ENCODE measurements at places on chromosomes 3 and 15. TPM values are rescaled to one million over a fixed set of nuclear protein-coding genes. Genes with fewer than 3 reads are reported as not detected.

Gene BDH1
- total RNA-seq: 2.5 TPM

Gene FAM219B
- 32.3 TPM for total RNA-seq

Gene STAB1
- total RNA-seq: not detected

Gene MASP1
- total RNA-seq: 0.06 TPM

Gene RIOX2
- total RNA-seq: 32.3 TPM

Gene EOMES
- total RNA-seq: 1.3 TPM

Gene TASOR
- total RNA-seq: 26.6 TPM

Gene ITGA11
- total RNA-seq: 2.9 TPM

Gene DENND4A
- total RNA-seq: 6.0 TPM

Gene SPSB4
- total RNA-seq: 0.13 TPM

Gene SUCNR1
- total RNA-seq: 0.16 TPM

Gene KIF23
- total RNA-seq: 91.2 TPM

Gene ARL6IP5
- total RNA-seq: 89.2 TPM

Gene EPHB1
- total RNA-seq: not detected

Gene TRMT10C
- 33.0 TPM for total RNA-seq

Gene GOLGA8T
- 0.66 TPM for total RNA-seq

Gene C2CD4B
- not detected for total RNA-seq

Gene KBTBD13
- total RNA-seq: 0.02 TPM

Gene ACAP2
- total RNA-seq: 6.5 TPM

Gene KIF7
- 4.9 TPM for total RNA-seq

Gene SPINK8
- total RNA-seq: not detected

Gene TIGIT
- total RNA-seq: not detected

Gene SLC22A13
- not detected for total RNA-seq

Gene TRPM1
- not detected for total RNA-seq

Gene COL6A6
- not detected for total RNA-seq

Gene SPESP1
- total RNA-seq: not detected

Gene RETNLB
- total RNA-seq: not detected

Gene CCR8
- not detected for total RNA-seq

Gene VGLL3
- total RNA-seq: 8.5 TPM

Gene CCR2
- not detected for total RNA-seq

Gene ATP13A5
- not detected for total RNA-seq

Gene EBLN2
- total RNA-seq: 0.38 TPM

Gene MCTP2
- not detected for total RNA-seq

Gene GDPGP1
- total RNA-seq: 6.9 TPM

Gene GAP43
- total RNA-seq: not detected

Gene CYP1A1
- total RNA-seq: 3.1 TPM

Gene CASR
- total RNA-seq: not detected

Gene SLC28A2
- total RNA-seq: not detected

Gene CA12
- 148 TPM for total RNA-seq

Gene CXCR6
- not detected for total RNA-seq

Gene BSN
- 0.17 TPM for total RNA-seq

Gene TP63
- total RNA-seq: 0.42 TPM
